ENCODE measurements at places on chromosomes 1 and 21.

DNA sequence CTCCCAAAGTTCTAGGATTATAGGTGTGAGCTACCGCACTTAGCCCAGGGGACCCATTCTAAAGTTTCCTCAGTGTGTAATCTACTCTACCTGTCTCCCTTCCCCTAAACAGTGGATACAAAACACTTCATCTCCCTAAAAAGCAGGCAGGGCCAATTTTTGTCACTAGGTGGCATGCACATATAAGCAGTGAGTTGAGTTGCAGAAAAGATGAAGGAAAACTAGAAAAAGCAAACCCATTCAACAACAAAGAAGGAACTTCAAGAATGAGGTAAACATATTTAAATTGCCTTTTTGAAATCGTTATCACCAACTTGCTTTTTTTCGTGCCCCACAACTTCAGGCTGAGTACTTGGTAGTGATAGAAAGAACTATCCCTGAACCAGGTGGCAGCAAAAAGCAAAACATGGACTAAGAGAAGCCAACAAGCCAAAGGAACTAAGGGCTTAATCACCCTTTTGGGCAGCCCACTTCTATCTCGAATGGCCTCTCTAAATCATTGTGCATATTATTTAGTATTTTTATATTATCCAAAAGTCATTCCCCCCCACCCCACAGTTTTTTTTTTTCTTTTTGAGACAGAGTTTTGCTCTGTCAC, 19.7 kb upstream of the ALDH9A1 start:
- DNase-seq = no peak

GRCh38 chr1:24540051-24540905, 15.6 kb upstream of the NCMAP start:
- DNase-seq = no peak

- DNase-seq = no peak
These were observed 5.7 kb downstream of the PARK7 start for GRCh38 chr1:7967196-7967595.

- no peak for DNase-seq
These were observed 34.9 kb downstream of the TRIM11 start for GRCh38 chr1:228371741-228372182.

GRCh38 chr1:64845831-64846425, 101.1 kb downstream of the RAVER2 start:
- DNase-seq = no peak

- DNase-seq = no peak
These were observed 5.2 kb downstream of the KAZN start for GRCh38 chr1:14603645-14604044.

DNA sequence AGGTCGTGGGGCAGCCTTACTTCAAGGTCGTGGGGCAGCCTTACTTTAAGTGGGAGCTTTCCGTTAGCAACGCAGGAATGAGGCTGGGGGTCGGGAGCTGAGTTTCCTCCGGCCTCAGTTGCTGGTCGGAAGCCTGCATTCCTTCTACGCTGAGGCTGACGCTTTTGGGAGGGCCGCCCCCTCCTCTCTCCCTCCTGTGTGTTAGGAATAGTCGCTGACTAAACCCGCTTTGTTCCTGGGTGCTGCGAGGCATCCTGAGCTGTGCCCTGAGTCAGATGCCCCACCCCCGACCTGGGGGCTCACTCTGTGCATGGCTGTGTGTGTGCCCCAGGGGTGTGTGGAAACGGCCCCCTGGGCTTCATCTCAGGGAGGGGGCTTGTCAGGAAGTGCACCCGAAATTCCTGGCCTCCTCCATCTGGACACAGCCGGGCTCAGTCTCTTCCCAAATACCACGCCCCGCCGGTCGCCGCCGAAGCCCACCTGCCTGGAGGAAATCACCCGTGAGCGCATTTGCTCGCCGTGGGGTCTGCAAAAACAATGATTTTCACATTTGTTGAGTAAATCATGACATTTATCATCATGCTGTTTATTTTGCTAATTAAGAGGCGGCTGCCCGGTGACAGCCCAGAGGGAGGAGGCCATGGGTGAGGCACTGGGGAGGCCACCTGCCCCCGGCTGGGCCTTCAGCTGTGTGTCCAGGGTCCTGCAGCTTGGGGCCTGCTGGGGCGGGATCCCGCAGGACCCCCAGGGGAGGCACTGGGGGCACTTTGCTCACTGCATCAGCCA, 121.4 kb downstream of the PRDM16 start:
- DNase-seq = no peak

- DNase-seq = no peak
These were observed 909.8 kb downstream of the BRINP3 start for GRCh38 chr1:189567890-189568289.

- DNase-seq = no peak
These were observed 207.6 kb downstream of the ROR1 start for GRCh38 chr1:63981408-63981773.

- DNase-seq = no peak
These were observed 826 bp downstream of the LAPTM5 start for GRCh38 chr1:30756545-30757351.
